Left cardiac atrium (tissue), 4 donors: ENCODE measurements at places on chromosomes 6 and 20.

GRCh38 chr20:63538204-63539091 lies 1.3 kb upstream of the PTK6 start:
- no peak for DNase-seq

DNA sequence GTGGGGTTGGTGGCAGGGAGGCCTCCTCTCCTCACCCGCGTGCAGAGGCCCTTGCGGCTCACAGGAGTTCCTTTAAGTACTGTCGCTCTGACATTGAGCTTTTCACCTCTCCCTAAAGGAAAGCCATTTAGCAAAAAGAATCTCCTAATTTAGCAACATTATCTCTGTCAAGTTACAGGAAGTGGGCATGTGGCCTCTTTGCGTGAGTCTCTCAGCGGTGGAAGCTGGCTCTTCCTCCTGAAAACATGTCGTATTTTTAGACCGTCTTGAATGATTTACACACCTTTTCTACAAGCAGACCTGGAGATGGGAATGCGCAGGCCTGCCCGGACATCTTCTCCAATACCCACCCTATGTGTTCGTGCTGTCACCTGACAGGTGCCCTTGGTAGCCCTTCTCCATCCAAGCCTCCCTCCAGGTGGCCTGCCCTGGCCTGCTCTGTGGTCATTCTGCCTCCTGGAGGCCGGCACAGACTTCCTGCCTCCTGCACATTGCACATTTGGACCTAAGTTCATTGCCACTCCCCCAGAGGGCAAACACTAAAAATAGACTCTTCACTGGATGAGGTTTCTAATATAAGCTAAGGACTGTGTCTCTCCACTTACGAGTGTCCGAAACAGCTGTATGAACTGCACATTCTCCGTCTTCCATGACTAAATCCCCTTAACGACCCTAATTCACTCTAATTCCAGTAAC lies 18.5 kb upstream of the PHACTR3 start:
- DNase-seq: no peak

DNA sequence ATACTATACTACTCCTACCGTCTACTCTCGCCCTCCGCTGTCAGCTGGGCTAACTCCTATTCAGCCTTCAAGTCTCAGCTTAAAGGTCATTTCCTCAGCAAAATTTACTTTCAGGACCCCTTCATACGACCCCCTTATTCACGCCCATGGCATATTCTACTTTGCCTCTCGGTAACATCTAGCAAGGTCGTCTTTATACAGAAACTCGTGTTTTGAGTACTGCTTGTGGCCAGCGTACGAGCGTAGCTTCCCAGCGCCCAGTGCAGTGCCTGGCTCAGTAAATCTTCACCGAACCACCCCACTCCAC lies 546 bp downstream of the CRNKL1 start:
- DNase-seq: no peak

- DNase-seq: no peak
Measured at GRCh38 chr20:20367575-20368417, at the start of gene INSM1. Gene INSM1 (plus strand): TSS chr20:20368104. CDS start chr20:20368268, 164 bp downstream.

- DNase-seq: no peak
Measured at GRCh38 chr20:59972037-59972801, 14.0 kb downstream of the CDH26 start.

DNA sequence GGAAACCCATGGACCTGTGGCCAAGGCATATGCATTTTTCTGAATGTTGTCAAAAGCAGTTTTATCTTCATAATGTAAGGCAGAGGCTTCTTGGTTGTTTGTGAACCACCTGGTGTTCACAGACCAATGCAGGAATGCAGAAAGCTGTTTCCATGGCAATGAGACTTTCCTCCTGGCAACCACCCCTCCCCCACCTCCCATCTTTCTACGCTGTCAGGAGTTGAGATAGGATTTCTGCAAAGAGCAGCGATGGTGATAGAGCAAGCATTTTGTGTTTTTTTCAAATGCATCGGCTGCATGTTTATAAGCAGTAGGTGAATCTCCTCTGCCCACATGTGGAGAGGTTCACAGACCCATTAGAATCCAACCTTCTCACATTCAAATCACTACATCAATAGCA lies 114.1 kb upstream of the SMLR1 start:
- no peak for DNase-seq

DNA sequence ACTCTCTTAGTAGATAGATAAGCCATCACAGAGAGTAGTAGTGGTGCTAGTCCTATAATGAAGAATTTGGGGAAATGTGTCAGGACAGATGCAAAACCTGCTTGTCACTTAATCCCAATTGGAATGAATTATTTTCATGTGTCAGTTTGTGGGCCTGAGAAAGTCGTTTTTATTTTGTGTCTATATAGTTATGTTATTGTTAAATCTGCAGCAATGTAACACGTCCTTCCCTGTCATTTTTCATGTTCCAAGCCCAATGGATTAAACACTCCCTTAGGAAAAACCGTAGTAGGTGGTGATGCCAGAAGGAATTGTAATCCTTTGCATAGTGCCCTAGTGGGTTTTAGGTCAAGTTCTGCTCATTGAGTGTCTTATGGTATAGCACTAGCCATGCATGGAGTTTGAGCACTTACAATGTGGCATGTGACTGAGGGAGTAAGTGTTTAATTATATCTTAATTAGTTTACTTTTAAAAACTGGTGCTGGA lies 105.9 kb upstream of the PRSS16 start:
- DNase-seq: no peak

- peak; percentile 61 for DNase-seq
Measured at GRCh38 chr6:27502508-27503435, 29.9 kb upstream of the ZNF184 start.

DNA sequence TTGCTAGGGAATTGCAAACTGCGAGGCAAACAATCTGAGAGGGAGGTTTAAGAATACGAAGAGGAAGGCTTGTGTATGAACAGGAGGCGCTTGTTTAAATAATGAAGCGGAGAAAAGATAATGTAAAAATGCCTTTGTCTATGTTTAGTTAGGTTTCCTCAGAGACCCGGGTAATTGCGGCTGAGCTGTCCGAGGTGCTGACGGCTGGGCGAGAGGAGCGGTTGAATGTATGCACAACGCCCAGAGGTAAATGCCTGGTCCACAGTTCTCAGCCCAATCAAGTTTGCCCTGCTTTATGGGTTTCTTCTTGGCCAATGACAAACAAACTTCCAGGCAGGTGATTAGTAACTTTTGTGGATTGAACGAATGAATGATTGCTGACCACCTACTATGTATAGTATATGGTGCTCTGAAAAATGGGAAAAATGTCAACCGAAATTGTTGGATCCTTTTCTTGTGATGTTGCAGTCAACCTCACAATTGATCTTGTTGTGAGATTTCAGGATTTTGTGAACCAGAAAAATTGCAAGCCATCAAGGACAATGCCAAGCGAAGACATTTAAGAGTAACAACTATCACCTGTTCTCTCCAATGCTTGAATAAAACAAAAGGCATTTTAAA lies 38.3 kb upstream of the SLC32A1 start:
- DNase-seq: peak; percentile 46

- no peak for DNase-seq
Measured at GRCh38 chr20:16806886-16807285, 58.7 kb downstream of the OTOR start.

GRCh38 chr20:36113566-36114250 lies 40.8 kb upstream of the EPB41L1 start:
- DNase-seq: no peak

DNA sequence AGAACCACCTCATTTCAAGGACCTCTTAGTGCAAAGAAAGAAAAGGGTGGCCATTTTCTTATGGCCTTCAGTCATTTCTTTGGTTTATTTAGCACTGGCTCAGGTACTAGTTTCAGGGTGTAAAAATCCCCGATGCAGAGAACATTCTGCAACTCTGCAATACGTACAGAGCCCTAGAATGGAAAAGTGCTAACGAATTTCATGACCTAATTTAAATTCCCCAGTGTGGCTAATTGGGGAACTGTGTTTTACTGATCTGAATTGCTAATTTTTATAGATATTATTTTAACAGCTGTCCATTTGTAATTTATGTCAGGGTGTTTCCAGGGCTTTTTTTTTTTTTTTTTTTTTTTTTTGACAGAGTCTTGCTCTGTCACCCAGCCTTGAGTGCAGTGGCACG lies 160.7 kb downstream of the UST start:
- no peak for DNase-seq

GRCh38 chr20:15069355-15069754 lies 731.9 kb upstream of the FLRT3 start:
- DNase-seq: no peak

GRCh38 chr6:29376003-29376402 lies 912 bp upstream of the OR12D3 start:
- no peak for DNase-seq

- DNase-seq: peak; percentile 61
Measured at GRCh38 chr6:137811121-137811915, 55.7 kb upstream of the TNFAIP3 start.

DNA sequence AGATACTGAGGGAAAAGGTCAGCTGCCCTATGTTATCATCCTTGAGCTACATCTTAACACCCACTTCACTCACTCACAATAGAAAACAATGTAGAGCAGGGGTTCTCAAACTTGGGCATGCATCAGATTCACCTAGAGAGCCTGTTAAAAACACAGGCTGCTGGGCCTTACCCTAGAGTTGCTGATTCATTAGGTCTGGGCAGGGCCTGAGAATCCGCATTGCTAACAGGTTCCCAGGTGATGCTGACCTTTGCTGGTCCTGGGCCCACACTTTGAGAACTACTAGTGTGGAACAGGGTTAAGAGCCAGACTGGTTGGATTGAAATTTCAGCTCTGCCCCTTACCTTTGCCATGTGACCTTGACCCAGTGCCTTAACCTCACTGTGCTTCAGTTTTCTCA lies 25.1 kb downstream of the RSPO4 start:
- DNase-seq: no peak

DNA sequence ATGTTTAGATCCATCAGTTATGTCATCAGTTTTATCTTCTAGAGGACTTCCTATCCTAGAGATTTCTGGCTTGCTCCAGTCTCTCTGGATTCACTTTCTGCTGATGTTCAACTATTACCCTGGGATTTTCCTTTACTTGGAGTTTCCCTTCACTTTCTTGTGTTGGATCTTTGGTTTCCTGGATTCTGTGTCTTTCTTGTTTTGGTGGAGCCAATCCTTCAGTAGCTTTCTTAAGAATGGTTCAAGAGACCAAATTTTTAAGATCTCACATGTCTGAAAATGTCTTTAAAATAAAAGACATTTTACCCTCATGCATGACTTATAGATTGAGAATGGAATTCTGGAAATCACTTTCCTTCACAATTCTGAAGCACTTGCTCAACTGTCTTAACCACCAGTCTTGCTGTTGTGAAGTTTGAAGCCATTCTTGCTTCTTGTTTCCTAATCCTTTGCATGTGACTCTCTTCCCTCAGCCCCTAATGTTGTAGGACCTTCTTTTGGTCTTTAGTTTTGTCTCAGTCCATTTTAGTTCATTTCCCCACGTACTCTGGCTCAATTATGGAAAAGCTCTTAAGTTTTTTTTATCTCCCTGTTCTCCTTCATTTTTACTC lies 87.9 kb downstream of the ARID1B start:
- DNase-seq: no peak

DNA sequence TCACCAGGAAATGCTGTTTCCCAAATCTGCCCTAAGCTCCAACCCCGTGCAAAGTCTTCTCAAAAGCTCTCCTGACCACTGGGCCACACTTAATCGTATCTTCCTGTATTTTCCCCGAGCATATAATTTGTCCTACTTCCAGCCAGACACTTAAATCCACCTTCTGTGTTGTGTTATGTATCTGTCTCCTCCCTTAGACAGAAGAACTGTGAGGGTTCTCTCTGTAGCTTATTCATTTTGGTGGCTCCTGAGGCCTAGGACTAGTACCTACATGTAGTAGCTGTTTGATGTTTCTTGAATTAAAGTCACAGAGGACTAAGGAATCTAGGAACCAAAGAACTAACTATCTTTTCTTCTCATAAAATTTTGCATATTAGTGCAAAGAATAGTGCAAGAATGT lies 292.6 kb downstream of the ALDH8A1 start:
- no peak for DNase-seq

- no peak for DNase-seq
Measured at GRCh38 chr20:41616228-41616627, 1.9 kb downstream of the CHD6 start.

GRCh38 chr20:42792052-42792451 lies 397.7 kb downstream of the PTPRT start:
- no peak for DNase-seq

GRCh38 chr20:43994486-43995100 lies 79.9 kb downstream of the TOX2 start:
- DNase-seq: peak; percentile 38

DNA sequence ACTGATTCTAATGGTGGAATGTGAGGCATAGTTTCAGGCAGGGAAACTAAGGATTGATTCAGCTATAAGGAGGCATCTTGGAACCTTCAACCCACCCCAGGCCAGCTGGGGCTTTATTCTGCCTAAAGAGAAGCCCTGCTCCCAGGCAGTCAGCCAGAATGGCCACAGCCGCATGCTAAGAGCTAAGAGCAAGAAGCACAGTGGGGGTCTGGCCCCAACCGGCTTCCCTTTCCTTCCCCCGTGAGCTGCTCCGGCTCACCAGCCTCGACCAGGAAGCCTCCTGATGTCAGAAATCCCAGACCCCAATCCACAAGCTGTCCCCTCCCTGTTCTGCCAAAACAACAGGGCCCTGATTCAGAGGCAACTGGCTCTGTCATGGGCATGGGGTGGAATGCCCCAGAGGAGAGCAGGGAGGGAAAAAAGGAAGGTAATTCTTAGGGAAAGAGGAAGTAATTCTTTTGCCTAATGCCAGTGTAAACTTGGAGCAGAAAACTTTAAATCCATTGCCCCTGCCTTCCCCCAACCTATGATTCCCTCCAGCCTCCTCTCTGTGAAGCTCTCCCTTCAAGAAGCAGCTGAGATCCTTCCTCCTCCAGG lies 6.9 kb downstream of the GRM4 start:
- DNase-seq: no peak

GRCh38 chr6:24974182-24975171 lies 38.7 kb upstream of the RIPOR2 start:
- no peak for DNase-seq

- no peak for DNase-seq
Measured at GRCh38 chr6:38367231-38367630, 272.5 kb downstream of the BTBD9 start.

DNA sequence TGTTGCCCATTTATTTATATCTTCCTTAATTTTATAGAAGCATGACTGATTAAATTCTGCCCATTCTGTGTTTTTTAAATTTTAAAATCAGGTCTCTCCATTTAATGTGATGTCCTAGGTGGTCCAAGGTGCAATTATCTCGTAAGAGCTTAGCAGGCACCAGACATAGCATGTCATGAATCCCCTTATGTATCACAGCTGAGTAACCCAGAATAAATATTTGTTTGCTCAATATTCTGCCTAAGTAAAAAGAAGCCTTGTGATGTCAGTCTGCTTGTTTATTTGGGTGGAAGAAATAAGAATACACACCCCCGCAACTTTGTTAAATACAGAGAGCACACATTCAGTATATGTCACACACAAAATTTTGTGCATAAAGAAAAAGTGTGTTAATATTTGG lies 211.3 kb downstream of the FARS2 start:
- no peak for DNase-seq

DNA sequence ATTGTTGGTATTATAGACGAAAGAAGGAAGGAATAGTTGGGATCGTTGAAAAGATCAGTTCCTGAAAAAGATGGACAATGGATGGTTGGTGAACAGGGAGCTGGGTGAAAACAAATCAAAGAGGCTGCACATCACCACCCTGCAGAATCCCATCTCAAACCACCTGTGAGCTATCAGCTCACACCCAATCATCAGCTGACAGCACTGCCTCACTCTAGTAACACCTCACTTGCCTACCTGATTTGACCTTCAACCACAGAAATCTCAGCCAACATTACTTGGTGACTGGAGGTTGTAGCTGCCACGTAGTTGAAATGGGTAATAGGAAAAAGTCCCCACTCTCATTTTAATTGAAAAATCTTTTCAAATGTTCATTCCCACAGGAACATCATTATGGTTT lies 101.8 kb upstream of the DST start:
- no peak for DNase-seq
